GM23338 (cell line): ENCODE measurements at places on chromosomes 6 and 20.

- no peak for DNase-seq
Measured at GRCh38 chr20:9270831-9271230, 201.9 kb downstream of the PLCB4 start.

- no peak for DNase-seq
Measured at GRCh38 chr6:95228636-95229035, 348.7 kb upstream of the MANEA start.

DNA sequence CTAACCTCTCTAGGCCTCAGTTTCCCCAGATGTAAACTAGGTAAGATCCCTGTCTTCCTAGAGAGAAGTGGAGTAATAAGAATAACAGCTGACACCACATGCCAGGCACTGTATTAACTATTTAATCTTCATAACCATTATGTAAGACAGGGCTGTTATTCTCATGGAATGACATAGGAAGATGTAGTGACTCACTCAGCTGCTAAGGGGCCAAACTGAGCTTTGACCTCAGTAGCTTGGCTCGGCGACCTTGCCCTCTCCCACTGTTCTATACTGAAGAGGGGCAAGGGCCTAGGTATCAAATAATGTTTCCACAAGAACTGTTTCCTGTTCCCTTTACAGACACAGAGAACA is 2.9 kb upstream of the MDGA1 start:
- no peak for DNase-seq

GRCh38 chr6:163720005-163720404 is 305.5 kb downstream of the QKI start:
- DNase-seq, result no peak

- DNase-seq, result no peak
Measured at GRCh38 chr6:13881621-13882165, 43.1 kb upstream of the RNF182 start.

GRCh38 chr20:51319522-51319921 is 223.0 kb downstream of the NFATC2 start:
- DNase-seq, result no peak

GRCh38 chr20:61868466-61869090 is 197.1 kb downstream of the TAF4 start:
- no peak for DNase-seq

- DNase-seq, result no peak
Measured at GRCh38 chr6:2044192-2044591, 201.2 kb downstream of the GMDS start.
